Cortex of kidney (tissue), 1 donor: ENCODE measurements at places on chromosomes 1 and 21.

DNA sequence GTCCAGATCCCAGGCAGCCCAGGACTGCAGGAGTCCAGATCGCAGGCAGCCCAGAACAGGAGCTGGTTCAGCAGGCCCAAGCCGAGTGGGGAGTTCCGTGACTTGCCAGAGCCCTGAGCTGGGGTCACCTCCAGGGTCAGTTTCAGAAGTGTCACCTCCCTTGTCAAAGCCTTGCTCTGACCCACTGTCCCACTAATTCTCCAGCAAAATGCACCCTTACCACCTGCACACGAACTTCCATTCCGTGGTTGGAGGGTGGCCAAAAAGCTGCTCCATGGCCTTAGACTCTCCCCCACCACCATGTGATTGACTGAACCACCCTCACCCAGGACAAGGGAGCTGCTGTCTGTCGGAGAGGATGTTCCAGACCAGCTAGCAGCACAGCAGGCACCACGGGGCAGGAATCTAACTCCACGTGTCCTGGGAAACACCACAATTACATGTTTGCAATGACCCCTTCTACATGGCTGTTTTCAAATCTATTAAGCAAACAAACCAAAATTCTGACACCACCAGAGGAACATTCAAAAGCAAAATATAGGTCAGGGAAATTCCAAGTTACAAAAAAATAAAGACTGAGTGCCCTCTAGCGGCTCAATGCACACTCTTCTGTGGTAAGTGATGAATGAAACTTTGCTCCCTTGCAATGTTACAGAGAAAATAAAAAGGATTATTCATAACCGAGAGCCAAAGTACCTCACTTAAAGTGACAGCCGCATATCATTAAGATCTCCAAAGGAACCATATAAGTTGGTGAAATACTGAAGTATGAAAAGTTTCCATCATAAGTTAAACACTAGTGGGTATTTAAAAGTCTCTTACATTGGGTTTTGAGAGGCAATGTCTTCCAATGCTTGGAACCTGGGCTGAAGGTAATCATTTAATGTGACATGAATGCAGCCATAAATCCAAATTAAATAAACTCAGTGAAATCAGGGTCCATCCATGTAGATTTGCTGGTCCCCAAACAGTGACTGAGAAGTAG, 76.3 kb downstream of the NPHP4 start:
- no peak for DNase-seq

DNA sequence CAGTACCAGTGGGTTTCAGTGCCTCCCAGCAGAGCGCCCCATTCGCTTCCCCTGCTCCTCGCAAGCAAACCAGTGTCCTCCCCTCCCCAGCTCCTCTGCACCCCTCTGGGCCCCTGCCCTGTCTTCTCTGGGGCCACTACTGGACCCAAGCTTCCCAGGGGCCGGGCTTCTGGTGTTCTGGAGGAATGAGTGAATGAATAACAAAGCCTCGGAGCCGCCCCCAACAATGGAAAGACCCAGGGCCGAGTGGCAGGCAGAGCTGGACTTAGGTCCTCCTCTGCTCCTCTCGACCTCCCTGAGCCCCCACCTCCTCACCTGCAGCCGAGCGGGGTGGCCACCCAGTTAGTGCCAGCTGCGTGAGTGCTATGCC, 37.6 kb downstream of the MATN1 start:
- DNase-seq = no peak

GRCh38 chr1:205849619-205850355, at the start of gene PM20D1:
PM20D1 (minus strand) TSS chr1:205850132; CDS start chr1:205850072, 60 bp downstream.
- DNase-seq = no peak

GRCh38 chr1:82507011-82507410, 706.3 kb downstream of the ADGRL2 start:
- DNase-seq = no peak

- no peak for DNase-seq
These were observed 69.0 kb upstream of the MARK1 start for GRCh38 chr1:220458936-220459335.

GRCh38 chr1:153769221-153769620, 6.0 kb upstream of the SLC27A3 start:
- DNase-seq = no peak

DNA sequence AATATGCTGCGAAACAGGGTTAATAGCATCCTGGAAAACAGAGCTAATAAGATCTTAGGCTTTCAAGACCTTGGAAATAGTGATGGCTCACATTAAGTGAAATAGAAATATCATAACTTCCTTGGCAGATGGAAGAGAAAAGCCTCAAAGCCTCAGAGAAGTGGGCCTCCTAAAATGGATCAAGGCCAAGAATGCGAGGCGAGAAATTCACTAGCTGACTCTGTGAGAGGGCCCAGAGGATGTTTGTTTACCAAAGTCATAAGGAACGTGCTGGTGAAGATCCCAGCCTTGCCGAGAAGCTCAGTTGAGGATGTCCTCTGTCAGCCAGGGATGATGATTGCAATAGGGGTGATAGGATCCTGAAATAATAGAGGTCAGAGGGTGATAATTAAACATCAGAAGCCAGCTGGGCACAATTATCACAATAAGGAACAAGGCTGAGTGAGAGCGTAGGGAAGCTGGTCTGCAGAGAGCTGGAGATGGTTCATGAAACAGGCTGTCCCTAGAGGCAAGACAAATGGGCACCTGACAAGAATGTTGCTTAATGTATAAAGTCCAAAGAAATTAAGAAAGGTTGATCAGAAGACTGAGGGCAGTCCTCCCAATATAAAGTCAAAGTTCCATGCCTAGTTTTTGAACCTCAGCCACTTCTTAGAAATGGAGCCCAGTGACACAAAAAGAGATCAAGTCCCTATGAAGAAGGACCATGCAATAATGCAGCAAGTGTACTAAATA, 101.7 kb upstream of the COG2 start:
- DNase-seq = no peak
